ENCODE measurements at places on chromosomes 2 and 18.

- DNase-seq: no peak
Observed at GRCh38 chr2:164015328-164016123, 279.7 kb upstream of the FIGN start.

DNA sequence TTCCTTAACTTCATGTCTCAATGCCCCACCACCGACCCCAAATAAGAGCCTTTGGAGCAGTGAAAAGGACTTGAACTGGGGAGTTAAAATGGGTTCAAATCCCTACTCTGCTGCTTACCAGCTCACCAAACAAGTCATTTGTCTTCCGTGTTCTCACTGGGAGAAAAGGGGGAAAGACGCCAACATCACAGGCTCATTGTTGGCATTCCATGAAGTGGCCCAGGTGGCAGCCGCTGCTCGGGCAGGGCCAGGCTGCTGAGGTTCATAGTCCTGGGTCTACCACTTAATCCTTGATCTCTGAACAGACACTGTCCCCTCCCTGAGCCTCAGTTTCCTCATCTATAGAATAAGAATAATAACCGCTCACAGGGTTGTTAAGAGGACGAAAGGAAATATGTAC lies 103.0 kb downstream of the APOB start:
- no peak for DNase-seq

DNA sequence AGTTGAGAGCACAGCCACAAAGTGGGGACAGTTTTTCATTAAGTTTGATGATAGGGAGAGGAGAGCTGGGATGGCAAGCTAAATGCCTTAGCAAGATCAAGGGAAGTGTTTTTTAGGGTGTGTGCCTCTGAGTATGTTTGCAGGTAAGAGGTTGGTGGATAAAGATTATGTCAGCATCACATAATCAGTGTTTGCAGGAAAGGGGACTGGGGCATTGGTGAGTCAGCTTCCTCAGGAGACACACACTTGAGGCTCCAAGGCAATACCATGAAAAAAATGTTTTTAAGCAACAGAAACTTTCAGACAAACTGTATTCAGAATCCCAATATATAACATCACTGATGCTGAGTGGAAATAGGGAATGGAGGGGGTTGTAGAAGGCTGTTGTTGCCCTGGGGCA lies 25.4 kb upstream of the DTNB start:
- DNase-seq: no peak

GRCh38 chr2:88857951-88858411 lies 166.5 kb downstream of the RPIA start:
- no peak for DNase-seq

GRCh38 chr18:61127714-61128467 lies 205.3 kb upstream of the CDH20 start:
- DNase-seq: no peak

GRCh38 chr2:30267161-30267975 lies 36.0 kb downstream of the LBH start:
- no peak for DNase-seq

DNA sequence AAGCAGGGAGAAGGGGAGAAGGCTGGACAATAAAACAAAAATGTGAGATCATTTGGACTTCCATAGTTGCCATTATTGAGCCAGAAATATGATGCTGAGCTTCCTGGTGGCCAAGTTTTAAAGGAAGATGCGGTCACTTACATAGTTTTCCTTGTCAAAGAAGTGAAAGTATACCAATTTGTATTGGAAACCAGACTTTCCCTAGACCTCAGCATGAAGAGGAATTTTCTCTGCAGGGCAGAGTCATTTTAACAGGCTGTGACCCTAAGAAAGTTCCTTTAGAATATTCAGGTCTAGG lies 111.0 kb downstream of the GATA6 start:
- no peak for DNase-seq

DNA sequence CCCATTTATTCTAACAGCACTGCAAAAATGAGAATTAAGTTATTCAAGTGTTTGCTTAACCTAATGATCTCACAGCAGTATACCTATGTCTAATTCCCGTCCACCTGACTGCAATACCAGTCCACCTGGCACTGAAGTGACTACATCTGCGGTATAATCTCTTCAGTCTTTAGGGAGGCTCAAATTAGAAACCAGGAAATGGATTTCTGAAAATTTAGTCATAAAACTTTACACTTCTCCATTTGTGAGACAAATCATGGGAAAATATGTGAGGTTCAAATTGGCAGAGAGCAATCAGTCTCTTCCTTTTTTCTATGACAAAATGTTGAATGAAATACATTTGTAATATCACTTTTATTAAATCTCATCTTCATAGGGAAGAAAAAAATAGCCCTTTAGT lies 33.0 kb downstream of the FTCDNL1 start:
- DNase-seq: no peak

DNA sequence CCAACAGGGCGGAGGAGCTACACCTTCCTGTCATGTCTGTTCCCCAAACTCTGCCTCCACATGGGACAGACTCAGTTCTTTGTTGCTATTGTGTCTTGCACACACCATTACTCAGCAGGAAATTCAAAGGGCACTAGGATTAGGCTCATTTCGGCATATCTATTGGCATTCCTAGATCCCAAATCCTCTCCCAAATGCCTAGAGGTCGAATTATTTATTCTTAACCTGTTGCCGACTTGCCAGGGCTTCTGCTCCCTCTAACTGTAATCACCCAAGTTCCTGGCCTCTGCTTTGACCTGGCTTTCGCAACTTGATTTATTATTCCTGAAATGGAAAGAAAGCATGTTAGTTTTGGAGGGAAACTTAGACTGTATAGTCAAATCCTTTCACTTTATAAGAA lies 67.8 kb upstream of the ST6GAL2 start:
- DNase-seq: no peak

- no peak for DNase-seq
Observed at GRCh38 chr2:223065107-223065506, 13.1 kb downstream of the KCNE4 start.

DNA sequence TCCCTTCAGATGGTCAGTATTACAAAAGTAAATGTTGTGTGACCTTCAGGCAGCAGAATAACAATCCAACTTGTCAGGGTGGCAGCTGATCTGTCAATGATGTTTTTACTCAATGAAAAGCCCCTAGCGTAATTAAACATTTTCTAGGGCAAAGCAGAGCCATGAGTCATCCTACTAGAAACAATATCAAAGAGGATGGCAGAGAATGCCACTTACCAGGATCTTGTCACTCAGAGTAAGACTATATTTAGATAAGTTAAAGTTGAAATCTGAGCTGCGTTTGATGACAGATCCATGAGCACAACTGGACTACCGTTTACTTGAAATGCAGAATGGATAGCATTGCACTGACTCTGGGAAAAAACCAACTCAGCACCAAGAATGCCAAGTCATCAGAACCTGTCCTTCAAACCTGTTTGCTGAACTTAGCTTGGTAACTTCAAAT lies 612.6 kb upstream of the ACVR2A start:
- no peak for DNase-seq

DNA sequence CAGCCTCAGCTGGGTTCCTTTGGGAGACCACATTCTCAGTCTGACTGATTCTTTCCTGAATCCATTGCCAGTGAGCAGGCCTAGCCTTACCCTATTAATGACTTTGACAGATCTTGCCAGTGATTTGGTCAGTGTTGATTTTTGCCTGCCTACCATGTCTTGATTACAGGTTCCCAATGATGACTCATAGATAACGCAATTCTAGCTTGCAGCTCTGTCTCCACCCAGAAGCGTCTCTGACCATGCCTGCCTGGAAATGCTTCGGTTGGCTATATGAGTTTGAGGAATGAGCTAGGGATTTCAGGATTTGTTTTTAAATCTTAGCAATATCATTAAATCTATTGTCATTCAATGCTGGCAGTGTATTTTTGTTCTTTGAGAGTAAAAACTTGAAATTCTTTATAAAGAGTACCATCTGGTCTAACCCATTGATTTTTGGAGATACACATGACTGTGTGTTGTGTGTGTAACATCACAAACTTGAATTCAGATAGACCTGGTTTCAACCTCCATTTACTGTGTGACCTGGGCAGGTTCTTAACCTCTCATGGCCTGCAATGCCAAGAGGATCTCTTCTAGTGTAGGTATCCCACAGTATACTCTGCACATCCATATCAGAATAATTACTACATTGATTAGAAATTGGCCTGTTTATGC lies 57.0 kb downstream of the CCDC150 start:
- no peak for DNase-seq

- no peak for DNase-seq
Observed at GRCh38 chr18:14092625-14093306, 39.5 kb downstream of the ZNF519 start.

DNA sequence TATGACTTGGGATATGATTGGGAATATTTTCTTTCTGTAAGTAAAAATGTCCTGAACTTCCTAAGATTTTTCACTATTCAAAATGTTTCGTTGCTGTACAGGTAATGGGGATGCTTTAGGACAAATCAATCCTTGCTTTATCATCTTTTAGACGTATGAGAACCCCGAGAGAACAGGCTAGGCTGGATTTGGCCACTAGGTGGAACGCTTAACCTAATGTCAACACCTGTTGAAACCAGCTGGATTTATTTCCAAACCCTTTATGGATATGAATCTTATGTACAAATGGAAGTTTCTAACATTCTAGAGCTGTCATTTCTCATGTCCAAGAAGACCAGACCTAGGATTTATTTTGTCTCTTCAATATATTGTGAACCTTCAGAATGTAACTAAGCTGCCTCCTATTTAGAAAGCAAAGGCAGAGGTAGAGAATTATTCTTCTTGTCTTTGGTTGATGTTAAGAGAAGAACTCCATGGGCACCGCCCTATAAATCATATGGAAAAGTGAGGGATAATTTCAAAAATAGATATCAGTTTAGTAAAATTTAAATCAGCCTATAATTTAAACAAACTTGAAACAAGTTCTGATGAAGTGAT lies 96.7 kb downstream of the PMAIP1 start:
- DNase-seq: no peak

- DNase-seq: no peak
Observed at GRCh38 chr2:159551806-159552205, 64.5 kb downstream of the BAZ2B start.

DNA sequence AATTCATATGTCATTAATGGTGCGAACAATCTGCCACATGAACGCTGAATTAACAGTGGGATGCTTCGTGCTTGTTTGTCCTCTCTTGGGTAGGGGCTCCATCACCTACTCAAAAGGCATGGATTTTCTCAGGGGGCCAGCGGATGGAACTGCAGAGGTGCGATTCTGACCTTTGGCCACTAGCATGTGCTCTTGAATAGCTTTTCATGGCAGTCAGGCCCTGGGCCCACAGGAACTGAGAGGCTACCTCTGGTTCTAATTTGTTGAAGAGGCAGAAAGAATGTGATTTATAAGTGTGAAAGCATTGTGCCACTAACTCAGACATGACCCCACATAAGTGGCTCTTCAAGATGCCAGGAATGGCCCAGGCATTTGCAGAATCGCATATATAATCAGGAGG lies 283.2 kb downstream of the INSIG2 start:
- no peak for DNase-seq

DNA sequence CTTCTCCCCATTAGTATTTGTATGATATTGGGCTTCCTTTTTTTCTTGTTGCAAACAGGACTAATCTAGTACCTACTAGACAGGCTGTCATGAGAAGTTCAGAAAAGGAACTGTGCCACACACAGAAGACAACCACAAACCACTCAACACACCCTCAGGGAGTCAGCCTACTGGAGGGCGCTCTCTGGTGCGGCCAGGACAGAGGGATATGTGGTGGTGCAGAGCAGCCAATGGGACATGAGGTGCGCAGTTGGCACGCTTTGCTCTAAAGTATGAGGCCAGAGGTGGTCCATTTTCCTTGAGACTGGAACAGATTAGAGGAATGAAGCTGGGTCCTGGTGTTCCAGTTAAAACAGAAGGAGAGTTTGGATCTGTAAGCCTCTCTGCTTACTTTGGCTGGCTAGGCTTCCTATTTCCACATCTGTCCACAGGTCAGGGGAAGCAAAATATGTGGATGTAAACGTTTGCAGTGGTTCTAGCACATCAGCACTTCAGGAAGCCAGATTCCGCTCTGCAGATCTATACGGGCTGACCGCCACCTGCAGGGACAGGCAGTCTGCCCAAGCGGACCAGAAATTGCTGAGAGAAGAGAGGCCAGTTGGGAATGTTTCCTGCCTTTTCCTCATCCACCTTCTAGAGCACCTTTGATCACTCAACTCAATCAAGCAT lies 114.1 kb downstream of the GFPT1 start:
- DNase-seq: no peak

DNA sequence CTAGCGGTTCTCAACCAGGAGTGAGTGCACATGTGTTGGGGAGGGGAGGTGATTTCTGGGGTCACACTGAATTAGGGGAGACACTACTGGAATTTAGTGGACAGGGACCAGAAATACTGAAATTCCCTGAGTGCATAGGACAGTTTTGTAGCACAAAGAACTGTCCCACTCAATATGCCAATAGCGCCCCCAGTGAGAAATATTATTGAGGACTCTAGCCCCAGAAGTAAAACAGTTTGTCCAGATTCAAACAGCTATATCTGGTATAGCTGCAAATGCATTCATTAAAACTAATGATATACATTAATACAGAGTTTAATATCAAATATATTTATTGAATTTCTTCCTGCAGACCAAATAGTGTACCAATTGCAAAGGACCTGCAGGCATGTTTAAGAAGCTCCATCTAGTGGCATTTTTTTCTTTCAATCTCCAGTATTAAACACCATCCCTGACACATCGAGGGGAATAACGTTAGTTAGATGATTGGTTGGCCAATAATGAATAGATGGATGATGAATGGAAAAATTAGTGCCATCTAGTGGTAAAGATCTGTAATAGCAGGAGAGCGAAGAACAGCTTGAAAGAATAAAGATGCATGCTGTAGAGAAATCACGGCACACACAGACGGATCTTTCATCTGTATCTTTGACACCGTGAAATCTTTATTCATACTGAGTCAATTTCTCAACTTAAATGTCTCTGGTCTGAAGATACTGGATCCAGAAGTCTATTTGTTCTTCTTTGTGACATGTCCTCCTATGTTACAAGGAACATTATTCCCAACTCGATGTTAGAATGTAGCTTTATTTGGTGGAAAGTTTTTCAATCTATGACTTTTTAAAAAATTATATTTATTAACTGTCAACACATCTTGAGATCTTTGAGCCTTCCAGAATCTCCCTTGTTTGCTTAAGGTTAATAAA lies 62.5 kb downstream of the DHRS9 start:
- no peak for DNase-seq

DNA sequence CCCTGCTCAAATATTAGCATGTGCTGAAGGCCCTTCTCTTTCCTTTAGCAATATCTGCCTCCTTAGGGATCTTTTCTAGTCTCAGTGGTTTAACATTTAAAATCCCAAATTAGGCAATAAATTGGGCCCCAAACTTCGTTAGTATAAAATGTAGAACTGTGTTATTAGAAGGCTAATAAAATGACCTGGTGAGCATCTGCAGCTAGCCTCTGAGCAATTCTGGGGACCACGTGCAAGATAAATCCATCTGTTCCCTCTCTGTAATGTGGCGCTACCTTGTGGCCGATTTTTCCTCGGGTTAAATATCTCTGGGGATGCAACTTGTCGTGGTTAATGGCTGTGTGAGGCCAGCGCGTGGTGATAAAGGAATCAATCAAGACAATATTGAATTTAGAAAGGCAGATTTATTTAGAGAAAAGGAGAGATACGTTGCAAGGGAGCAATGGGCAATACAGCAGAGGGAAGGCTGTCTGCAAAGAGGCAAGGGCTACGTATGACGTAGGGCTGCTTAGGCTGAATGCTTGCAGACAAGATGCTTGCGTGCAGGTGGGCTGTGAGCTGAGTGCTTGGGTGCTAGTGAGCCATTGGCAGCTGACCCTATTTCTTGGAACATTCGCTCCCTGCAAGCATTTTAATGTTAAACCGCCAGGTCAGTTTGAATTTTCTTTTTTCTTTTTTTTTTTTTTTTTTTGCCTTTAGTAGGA lies 18.5 kb upstream of the IL36G start:
- no peak for DNase-seq

Measured in caudate nucleus (tissue), 63 donors.